ENCODE measurements at places on chromosomes 16 and 17. TPM values are rescaled to one million over a fixed set of nuclear protein-coding genes. Genes with fewer than 3 reads are reported as not detected.

DNA sequence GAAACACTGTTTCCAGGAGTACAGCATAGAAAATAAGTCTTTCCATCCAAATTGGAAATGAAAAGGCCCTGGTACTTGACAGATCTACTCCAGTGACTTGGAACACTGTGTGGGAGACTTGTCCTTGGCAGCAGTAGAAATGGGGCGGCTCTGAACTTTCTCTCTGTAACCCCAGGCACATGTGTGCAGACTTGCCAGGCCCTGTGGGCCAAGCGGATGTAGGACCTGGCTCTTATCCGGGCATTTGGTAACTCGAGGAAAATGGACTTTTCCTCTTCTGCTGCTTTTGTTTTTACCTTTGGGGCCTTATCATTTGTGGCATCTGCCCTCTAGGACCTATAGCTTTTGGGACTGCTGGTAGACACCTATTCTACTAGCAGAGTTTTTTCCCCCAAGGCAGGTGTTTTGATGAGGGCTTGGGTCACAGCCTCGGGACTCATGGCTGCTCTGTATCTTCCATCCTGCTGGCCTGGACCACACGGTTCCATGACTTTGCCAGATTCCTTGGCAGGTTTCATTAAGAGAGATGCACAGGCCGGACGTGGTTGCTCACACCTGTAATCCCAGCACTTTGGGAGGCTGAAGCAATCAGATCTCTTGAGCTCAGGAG lies 43.5 kb downstream of the SMPD3 start:
- DNase-seq: no peak
- no peaks in the 10 kb centered on the region for H3K4me1 ChIP-seq
- no peaks in the 10 kb centered on the region for H3K36me3 ChIP-seq
- H3K4me3 ChIP-seq: no peak overlapping the region
- H3K27ac ChIP-seq: no peak overlapping the region
- peaks cover 17% of the 10 kb centered on the region for H3K27me3 ChIP-seq

DNA sequence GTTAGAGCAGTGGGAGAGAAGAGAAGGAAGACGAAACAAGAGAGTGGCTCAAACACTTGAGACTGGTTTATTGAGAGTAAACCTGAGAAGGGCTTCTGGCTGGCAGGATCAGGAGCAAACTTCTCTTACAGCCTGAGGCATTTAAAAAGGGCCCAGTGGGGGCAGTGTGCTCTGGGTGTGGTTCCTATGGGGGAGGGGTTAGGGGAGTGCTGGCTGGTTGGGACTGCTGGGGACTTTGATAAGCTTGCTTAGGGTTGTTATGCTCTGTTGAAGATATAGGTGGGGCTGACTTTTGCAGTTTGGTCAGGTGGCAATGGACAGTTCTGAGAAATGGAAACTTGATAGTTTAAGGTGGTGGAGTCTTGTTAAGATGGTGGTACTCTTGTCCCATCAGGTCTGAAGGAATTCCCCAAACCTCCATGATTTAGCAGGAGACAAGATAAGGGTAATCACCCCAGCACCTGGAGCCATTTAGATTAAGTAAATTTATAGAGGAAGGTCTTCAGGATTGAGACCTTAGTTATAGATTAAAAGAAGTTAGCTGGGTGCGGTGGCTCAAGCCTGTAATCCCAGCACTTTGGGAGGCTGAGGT lies 79.3 kb downstream of the EMP2 start:
- DNase-seq: no peak
- H3K27me3 ChIP-seq: no peaks in the 10 kb centered on the region
- H3K36me3 ChIP-seq: no peaks in the 10 kb centered on the region
- H3K27ac ChIP-seq: no peak overlapping the region
- H3K4me3 ChIP-seq: no peak overlapping the region

PRR35 gene
- not detected for total RNA-seq

CDH3 gene
- total RNA-seq: 3.8 TPM

DNA sequence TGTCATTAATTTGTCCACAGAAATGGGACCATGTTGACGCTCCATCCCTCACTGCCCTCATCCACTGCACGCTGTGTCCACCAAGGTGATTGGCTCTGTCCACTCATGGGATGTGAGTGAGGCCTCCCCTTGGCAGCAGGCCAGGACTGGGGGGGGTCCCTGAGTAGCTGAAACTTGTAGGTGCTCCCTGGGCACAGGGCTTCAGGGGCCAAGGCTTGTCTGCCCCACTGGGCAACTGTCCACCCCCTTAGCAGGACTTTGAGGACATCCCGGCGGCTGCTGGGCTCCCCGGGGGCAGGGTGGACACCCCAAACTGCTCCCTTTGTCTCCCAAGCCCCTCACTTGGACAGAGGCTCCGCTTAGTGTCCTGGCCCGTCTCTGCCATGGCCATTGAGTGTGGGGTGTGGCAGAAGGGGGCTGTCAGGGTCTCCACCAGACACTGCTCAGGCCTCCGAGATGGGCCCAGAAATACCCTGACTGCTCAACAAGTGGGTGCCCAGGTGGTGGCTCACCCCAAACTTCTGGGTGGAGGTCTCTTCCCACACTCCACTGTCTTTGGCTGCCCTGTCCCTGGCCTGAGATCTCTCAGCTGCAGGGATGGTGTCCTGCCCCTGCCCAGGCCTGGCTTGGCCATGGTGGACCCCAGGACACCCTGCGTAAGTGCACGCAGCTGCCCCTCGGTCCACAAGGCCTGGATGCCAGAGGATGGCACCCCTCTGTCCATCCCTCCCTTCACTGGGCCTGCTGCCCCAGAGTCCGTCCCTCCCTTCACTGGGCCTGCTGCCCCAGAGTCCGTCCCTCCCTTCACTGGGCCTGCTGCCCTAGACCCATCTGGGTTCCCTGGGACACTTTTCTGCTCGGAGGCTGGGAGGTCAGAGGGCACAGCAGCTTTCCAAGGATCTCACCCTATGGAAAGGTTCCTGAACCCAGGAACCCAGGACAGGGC lies 2.9 kb upstream of the RAB40C start:
- DNase-seq: no peak
- peaks cover 24% of the 10 kb centered on the region for H3K4me1 ChIP-seq
- H3K36me3 ChIP-seq: no peaks in the 10 kb centered on the region
- H3K4me3 ChIP-seq: no peak overlapping the region

GRCh38 chr17:43906951-43907424 lies 348 bp downstream of the MPP2 start:
- H3K4me1 ChIP-seq: peaks cover 37% of the 10 kb centered on the region
- peak overlapping the region; percentile 79 for H3K27ac ChIP-seq
- no peaks in the 10 kb centered on the region for H3K27me3 ChIP-seq
- no peaks in the 10 kb centered on the region for H3K36me3 ChIP-seq
- no peak for DNase-seq
- H3K4me3 ChIP-seq: peak overlapping the region; percentile 68

Data from tibial nerve (tissue), 4 donors.